ENCODE measurements at places on chromosomes 4 and X.

DNA sequence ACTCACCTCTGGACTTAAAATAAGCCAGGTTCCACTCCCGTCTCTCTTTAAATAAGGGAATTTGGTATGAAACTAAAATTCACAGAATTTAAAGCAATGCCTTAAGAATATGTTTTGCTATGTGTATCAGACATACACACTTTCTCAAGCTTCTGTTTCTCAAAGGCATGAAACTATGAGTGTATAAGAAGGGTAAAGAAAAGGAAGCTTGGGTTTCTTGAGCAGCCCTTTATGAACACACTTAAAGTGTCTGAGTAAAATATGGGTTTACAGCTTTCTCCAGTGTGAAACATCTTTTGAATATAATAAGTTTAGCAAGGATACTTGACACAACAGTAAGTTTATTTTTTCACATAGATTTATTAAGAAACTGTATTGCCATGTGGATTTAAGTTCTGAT, 370.5 kb downstream of the TMA16 start:
- DNase-seq, result no peak

- no peak for DNase-seq
Observed at GRCh38 chr4:90254357-90254756, 127.2 kb downstream of the CCSER1 start.

- DNase-seq, result no peak
Observed at GRCh38 chr4:169293343-169294176, 22.8 kb upstream of the SH3RF1 start.

- DNase-seq, result no peak
Observed at GRCh38 chr4:46389301-46389775, 590 bp downstream of the GABRA2 start.

DNA sequence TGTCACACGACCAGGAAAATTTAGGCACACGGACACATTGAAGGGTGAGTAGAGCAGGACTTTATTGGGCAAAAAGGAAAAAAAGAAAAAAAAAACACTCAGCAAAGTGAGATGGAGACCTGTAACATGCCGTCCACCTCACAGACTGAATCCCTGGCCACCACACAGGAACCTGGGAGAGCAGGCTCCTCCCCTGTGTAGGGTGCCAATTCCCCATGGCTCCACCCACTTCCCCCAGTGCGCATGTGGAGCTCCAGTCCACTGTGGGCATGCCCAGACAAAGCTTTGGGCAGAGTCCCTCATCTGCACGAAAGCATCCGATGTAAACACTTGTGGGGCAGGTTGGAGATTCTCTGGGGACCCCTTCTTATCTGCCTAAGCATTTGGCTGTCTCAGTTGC, 23.6 kb upstream of the CBR4 start:
- no peak for DNase-seq

DNA sequence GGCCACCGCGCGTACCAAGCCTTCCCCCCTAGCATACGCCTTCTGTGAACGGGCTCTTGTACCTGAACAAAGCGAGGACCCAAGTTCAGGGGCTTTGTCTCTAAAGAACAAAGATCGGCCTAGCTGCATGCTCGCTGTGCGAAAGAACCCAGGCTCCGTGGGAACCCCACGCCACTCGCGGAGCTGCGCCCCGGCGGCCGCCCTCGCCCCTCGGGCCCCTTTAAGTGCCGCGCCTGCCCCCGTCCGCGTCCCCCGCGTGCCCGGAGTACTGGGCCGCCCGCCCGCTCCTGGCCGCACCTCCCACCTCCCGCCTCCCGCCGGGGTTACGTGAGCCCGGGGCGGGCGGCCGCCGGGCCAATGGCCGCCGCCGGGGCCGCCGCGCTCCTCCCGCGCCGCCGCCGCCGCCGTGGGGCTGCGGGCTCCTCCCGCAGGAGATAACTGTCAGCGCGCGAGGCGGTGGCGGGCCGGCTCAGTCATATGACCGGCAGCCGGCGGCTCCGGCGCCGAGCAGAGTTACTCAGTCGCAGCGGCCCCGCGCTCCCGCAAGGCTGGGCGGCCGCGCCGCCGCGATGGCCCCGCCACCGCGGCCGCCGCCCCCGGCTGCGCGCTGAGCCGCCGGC, at the start of gene FNIP2:
Gene FNIP2 (plus strand): TSS at position 472 of the 620 bp plus-strand sequence. CDS start 187 bp downstream, outside the sequence.
- peak; percentile 29 for DNase-seq

DNA sequence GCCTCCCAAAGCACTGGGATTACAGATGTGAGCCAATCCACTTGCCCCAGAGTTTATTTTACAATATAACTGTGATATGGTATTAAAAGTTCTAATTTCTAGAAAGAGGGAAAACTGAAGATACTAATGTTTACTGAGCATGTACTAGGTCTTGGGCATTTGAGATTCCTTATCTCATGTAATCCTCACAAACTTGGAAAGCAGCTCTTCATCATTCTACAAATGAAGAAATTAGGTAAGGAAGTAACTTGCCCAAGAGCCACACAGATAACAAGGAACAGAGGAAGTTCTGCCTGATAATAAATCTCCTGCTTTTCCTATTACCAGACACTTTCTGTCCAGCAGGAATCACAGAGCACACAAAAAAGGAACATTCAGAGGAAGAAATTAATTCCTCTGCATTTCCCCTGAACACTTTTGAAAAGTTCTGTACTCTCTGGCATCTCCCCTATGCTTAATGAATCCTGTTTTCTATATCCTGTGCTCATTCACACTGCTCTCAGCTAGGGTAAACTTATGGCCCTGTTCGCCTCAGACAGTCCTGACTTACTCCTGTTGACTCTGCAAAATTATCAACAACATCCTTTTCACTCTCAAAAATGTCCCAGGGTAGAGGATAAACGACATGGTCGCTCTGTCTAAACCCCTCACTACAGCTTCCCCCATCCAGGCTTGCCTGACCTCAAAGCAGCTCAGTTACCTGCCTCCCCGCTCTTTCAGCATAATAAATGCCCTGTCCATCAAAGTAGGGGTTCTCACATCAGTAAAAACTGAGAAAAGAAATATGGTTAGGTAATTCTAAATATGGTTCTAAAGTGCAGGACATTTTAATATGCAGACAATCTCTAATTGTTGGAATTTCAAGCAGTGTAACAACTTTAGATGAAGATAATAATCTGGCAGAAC, 13.6 kb downstream of the SH3RF1 start:
- DNase-seq, result no peak

- no peak for DNase-seq
Observed at GRCh38 chrX:10197279-10198210, 40.8 kb downstream of the CLCN4 start.

GRCh38 chr4:55386840-55387239, 8.9 kb upstream of the TMEM165 start:
- no peak for DNase-seq

- DNase-seq, result no peak
Observed at GRCh38 chrX:120790552-120790951, 85.1 kb downstream of the CT47B1 start.

DNA sequence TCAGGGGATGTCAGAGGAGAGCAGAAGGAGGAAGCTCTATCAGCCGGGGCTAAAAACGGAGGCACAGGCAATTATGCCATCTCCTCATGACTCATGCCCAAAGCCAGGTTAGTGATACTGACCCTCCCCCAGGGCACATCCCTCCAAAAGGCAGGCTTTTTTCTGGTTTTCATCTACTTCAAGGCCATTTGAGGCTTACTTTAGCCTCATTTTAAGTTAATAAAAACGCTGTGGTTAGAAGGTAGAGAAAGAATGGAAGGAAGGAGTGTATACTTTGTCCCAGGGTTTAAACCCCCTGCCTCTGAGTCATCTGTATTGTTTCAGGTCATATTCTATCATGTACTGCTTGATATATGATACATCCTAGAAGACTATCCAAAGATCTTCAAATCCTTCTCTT, 89.7 kb upstream of the NDP start:
- no peak for DNase-seq

DNA sequence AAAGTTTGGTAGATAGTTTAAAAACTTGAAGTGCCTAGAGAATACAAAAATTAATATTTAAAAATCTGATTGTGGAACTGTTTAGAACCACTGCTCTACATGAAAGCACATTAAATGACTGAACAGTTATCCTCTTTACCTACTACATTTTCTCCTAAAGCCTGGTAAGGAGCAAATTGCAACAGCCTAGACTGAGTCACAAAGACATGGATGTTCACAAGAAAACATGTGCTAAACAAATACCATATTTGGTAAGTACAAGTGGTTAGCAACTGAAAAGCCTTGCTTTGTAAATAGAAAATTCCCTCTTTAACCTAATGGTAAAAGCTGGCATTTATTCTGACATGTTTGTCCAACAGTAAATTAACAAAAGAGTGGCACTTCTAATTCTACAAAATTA, 203.1 kb downstream of the FBXO8 start:
- DNase-seq, result no peak

DNA sequence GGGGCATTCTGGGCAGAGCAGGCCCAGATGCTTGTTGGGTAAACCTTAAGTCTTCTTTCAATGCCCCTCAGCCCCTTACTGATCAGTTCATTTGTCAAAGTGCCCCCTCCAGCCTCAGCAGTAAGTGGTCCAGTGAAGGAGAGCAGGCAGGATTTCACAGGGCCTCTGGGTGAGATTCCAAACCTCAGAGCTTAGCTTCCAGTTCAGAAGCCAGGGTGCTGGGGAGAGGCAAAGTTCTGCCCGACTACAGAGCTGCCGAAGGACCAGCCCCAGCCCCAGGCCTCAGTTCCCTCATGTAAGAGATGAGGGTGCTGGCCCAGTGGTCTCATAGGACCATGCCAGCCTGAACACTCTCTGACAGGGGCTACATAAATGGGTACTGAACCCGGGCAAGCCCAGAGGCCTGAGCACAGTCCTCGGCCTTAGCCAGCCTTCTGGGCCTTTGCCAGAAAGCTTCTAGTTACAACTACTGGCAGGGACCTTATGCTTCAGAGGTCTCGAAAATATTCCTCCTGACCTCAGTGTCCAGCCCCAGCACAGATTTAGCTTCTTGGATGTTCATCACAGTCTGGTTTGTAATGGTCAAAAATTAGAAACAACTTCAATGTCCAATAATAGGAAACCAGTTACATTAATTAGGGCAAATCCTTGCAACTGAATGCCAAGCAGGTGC, 851 bp upstream of the RIPPLY1 start:
- no peak for DNase-seq

GRCh38 chrX:74160358-74160757, 143.6 kb upstream of the ZCCHC13 start:
- DNase-seq, result no peak

- DNase-seq, result no peak
Observed at GRCh38 chr4:54548831-54549460, 108.8 kb upstream of the KIT start.

- no peak for DNase-seq
Observed at GRCh38 chr4:152843481-152844090, 63.8 kb downstream of the ARFIP1 start.

DNA sequence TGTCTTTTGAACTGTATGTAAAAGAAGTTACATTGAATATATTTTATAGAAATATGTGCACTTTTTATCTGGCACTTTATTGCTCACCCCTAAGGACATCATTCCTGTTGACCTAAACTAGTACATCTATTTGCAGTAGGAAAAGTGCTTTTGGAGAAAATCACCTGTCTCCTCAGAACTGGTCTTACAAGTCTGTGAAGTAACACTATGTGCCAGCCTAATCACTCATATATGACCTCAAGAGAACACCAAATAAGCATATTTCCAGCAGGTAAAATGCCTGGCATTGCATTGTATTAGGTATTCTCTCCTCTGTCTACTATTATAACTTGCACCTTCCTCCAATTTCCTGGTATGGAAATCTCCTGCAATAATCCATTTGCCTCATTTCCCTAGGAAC, 4.0 kb upstream of the GASK1B start:
- DNase-seq, result no peak

DNA sequence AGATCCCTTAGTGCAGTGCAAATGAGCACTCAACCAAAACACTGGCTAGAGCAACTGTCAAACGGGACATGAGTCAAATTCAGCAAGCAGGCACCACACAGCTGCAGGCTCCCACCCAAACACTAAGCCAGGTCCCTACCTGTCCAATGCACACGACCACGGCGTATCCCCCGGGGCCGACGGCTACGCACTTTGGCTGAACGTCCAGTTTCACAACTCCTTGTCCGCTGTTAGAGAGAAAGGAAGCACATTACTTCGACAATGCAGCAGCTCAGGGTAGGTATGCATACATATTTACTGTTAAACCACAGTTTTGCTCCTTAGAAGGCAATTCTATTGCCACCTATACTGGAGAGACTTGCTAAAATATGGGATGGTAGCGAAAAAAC, 35.4 kb downstream of the WDR1 start:
- no peak for DNase-seq

DNA sequence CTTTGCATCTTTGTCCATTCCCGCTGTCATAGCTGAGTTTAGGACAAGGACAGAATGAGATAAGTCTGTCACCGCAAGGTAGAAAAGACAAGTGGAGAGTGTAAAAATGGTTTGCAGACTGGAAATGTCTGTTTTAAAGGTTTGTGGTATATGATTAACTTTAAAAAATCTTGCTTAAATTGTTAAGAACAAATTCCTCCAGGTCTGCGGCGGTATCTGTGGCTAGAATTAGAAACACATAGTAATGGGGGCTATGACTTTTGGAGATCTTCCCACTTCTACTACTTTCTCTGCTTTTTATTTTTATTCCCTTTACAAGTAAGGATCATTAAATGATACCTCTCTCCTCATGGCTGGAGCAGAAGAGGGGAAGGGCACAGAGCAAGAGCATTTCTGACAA, 92.2 kb downstream of the MID1IP1 start:
- DNase-seq, result no peak

GRCh38 chr4:162116095-162116779, 47.6 kb downstream of the FSTL5 start:
- DNase-seq, result no peak

- DNase-seq, result no peak
Observed at GRCh38 chr4:148052448-148052847, 320.6 kb downstream of the ARHGAP10 start.

GRCh38 chr4:24245491-24245820, 338.9 kb downstream of the DHX15 start:
- no peak for DNase-seq

- no peak for DNase-seq
Observed at GRCh38 chr4:2606960-2607506, 70.6 kb downstream of the FAM193A start.

Measured in stimulated activated CD8-positive, alpha-beta memory T cell treated with anti-CD3 and anti-CD28 coated beads, Interleukin-4, amount 100 ng/mL, for 1 hour (primary cell).